Cardiac fibroblast (primary cell): ENCODE measurements at places on chromosomes 1 and 21.
A peak's percentile ranks its signal among the peaks of the same experiment; 100 is the strongest.

- peak; percentile 67 for DNase-seq
These were observed 123.3 kb downstream of the PCNX2 start for GRCh38 chr1:233172201-233172600.

- no peak for DNase-seq
These were observed 35.1 kb downstream of the LRRC42 start for GRCh38 chr1:53981220-53981619.

DNA sequence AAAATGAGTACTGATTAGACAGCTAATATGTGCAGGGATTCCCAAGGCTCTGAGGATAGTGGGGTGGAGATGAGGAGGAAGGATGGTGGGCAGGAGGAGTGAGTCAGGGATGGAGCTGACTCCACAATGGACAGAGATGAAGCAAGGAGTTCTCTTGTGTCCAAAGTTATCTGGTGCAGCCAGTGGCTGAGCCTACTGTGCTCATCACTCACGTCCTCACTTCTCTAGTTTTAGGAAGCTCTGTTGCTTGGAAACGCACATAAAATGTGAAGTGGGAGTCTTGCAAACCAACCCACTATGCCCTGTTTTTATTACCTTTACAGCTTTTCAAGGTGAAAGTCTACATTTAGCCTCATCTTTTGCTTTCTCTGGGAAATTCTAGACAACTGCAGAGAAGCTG is 36.5 kb upstream of the SAMD13 start:
- DNase-seq = no peak

- DNase-seq = peak; percentile 60
These were observed 60.8 kb upstream of the F3 start for GRCh38 chr1:94602316-94602715.

DNA sequence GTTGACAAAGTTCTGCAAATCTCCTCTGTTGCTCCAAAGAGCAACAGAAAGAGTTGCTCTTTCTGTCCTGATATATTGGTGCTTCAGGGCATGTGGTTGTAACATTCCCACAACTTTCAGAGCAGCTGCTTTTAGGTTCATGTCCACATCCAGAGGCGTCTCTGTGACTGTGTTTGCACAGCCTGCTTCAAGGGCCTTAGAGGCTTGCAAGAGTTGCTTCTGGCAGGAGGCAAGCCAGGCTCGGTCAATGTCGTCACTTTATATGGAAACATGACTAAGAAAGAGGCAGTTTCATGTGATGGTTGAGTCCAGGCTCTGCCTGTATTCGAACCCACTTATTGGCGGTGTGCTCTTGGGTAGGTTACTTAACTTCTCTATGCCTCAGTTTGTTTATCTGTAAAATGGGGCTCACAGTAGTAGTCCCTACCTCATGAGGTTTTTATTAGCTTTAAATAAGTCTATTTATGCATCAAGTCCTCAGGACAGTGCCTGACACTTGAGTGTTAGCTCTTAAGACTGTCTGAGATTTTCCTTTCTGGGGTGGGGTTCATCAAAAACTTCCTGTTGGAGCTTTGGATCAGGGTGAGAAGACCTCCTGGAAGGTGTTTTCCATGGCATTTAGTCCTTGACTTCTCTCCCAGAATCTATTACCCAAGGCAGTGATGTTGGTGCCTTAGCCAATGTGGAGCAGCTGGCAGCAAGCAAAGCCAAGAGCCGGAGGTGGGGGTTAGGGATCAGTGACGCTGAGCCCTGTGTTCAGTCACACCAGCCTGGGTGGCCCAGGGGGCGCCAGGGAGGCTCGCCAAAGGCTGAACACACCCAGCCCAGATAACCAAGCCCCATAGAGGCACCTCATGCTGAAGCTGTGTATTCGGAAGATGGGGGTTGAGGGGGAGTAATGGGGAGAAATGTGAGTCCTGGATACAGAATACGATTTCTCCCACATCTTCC is 18.9 kb downstream of the LHX4 start:
- no peak for DNase-seq

- DNase-seq = no peak
These were observed 6.4 kb upstream of the E2F2 start for GRCh38 chr1:23537296-23537973.

GRCh38 chr21:45136927-45137611 is 62.7 kb downstream of the ADARB1 start:
- DNase-seq = peak; percentile 91

GRCh38 chr21:45076245-45076711 is 1.9 kb downstream of the ADARB1 start:
- peak; percentile 45 for DNase-seq

DNA sequence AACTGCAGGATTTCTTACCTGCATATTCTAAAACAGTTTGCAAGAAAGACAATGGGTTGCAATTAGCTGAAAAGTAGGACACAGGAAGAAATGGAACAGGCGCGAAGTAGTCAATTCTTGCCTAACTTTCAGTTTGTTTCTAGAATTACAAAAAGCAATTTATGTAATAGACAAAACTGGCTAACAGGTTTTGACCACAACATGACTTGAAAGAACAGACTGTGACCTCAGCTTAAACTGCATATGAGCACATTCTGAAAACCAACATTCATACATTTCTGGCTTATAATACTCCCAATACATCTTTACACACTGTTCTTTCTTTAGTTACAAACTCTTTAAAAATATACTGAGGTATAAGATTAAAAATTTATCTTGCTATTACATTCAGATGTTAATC is 405.9 kb upstream of the B3GALT2 start:
- no peak for DNase-seq

GRCh38 chr1:111364690-111365089 is 62.8 kb downstream of the OVGP1 start:
- DNase-seq = no peak

- no peak for DNase-seq
These were observed 309.9 kb upstream of the PRMT6 start for GRCh38 chr1:106746448-106747085.

GRCh38 chr1:79704067-79704466 is 697.5 kb upstream of the ADGRL4 start:
- DNase-seq = no peak

- no peak for DNase-seq
These were observed 45.3 kb upstream of the RGS5 start for GRCh38 chr1:163248064-163248463.

- no peak for DNase-seq
These were observed 2.7 kb upstream of the TIE1 start for GRCh38 chr1:43298055-43298454.

GRCh38 chr21:26127918-26128317 is 42.7 kb downstream of the APP start:
- peak; percentile 37 for DNase-seq

GRCh38 chr1:65258106-65258505 is 51.2 kb upstream of the DNAJC6 start:
- no peak for DNase-seq

- peak; percentile 67 for DNase-seq
These were observed 338.3 kb downstream of the SIPA1L2 start for GRCh38 chr1:232291681-232292080.

DNA sequence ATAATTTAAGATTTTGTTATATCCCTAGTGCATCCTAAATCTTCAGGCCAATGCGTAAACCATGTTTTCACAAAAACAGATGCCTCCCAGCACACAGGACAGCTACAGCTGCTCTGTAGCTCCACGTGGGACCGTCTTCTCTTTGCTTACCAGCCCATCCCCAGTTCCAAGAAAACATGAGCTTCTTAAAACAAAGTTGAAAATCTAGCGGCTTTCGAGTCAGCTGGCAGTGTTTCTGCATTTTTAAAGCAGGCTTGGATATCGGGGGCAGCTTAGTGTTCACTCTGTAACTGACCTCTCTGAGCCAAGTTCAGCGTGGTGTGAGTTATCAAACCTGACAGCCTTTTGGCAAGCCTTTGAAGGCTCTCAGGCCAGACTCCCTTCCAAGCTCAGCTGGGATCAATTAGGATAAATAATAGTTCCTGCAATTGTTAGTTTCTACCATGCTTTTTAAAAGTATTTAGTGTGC is 881.5 kb downstream of the LTN1 start:
- peak; percentile 45 for DNase-seq

DNA sequence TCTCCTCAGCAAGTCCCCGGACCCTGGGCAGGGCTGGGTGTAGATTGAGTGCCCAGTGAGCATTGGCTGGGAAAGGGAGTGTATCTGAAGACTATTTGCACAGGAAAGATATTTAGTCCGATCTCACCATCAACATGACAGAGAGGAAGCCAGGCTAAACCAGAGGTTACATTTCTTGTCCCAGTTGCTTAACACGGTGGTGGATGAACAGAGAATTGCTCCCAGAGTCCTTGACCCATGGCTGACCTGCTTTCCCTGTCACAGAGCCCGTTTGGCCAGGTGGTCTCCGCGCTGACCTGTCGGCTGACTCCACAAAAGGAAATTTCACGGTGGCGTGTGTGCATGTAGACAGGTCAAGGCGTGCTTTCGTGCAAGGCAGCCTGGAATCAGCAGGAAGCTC is 83.5 kb downstream of the BEND5 start:
- no peak for DNase-seq

DNA sequence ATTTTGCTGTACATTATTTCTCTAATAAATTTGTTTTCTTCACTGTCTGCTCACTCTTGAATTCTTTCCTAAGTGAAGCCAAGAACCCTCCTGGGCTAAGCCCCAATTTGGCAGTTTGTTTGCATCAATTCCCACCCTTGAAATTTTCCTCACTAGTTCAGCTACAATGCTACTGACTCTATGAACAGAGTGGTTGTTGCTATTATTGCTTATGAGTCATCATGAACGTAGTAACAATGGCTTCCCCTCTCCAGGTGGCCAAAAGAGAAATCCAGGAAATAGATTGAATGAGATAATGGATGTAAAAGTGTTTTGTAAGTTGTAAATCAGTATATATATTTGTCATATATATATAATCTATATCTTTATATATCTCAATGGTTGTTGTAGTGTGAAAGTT is 193.0 kb downstream of the URB2 start:
- DNase-seq = peak; percentile 14

- DNase-seq = no peak
These were observed 9.4 kb downstream of the DYRK1A start for GRCh38 chr21:37375866-37376574.

GRCh38 chr1:234735476-234735875 is 125.5 kb upstream of the IRF2BP2 start:
- DNase-seq = no peak

DNA sequence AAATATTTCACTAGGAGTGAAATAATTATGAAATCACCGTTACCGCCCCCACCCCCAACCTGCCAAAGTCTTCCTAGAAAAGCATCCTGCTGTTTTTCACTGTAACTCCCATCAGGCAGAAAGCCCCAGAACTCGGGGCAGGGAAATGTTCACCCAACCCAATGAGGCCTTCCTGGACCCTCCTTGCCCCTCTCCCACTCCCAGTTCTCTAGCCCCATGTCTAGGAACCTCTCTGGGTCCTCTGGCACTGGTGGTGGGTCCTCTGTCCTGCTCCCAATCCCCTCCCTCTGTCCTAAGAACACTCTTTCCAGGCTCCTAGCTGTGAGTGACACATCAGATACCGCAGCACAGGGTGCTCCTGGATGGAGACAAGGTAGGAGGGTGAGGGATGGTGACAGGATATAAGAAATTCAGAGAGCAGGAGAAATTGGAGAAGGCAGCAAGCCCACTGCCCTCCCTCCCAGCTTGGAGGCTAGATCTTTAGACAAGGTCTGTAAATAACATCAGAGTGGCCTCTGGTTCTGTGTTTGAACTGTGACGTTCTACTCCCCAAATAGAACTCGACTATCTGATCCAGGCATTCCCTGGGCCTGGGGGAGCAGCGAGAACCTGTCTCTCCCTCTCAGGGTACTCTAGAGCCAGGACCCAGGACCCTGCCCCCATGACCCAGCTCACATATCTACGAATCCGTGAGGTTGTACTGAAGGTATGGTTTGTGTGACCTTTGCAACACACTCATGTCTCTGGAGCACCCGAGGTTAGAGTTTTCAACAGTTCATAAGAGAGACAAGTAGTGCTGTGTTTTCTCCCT is 23.3 kb upstream of the BTG2 start:
- DNase-seq = no peak

DNA sequence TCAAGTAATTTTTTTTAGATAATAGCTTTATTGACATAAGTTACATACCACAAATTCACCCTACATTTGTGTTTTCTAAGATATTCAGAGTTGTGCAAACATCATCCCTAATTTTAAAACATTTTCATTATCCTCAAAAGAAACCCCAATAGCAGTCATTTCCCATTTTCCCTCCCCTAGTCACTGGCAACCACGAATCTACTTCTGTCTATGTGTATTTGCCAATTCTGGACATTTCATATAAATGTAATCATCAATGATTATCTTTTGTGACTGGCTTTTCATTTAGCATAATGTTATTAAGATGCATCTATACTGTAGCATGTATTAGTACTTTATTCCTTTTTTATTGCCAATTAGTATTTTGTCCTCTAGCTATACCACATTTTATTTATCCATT is 88.8 kb upstream of the SLFNL1 start:
- DNase-seq = no peak

GRCh38 chr1:3548156-3548893 is 63.0 kb downstream of the MEGF6 start:
- peak; percentile 67 for DNase-seq

- no peak for DNase-seq
These were observed 31.6 kb downstream of the ATP2B4 start for GRCh38 chr1:203658274-203658673.

DNA sequence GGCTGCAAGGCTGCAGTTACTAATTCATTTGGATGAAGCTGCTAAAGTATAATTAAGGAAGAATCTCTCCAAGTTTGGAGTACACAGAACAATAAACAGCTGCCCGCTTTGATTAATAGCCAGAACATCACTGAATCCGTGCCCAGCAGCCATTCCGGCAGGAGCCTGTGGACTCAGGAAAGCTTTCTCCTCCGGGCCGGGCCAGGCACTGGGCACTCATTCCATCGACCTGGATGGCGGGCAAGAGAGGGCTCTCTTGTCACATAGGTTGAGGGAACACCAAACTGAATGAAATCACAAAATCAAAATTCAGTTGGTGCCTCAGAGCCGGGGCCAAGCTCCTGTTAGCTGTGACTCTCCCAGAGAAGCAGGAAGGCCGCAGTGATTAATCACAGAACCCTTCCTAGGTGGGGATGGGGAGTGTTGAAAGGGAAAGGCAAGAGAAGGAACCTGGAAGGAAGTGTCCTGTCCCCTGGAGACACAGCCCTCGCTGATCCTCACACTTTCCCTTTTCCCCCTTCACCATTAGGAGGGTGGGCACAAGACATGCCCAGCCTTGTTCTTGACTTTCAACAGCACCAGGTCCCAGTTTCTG is 306.7 kb downstream of the NPHP4 start:
- no peak for DNase-seq

DNA sequence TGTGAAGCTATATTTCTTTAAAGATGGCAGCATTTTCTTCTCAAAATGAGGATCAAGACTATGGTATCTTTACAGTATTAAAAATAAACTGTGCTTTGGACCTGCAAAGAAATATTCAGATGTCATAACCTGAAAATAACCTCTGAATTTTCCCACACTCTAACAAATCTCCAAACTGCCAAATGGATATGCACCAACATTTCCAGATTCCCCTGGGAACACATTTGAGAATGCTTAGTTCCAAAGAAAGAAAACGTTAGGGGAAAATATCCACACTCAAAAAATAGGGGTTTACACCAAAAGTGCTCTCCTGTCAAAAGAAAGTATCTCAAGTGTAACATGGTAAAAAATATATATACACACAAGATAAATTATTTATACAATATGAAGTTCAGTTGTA is 69.1 kb upstream of the ARHGAP29 start:
- DNase-seq = peak; percentile 53
